Hematopoietic multipotent progenitor cell (in vitro differentiated cells): ENCODE measurements at places on chromosomes 13 and 19. TPM values are rescaled to one million over a fixed set of nuclear protein-coding genes. Genes with fewer than 3 reads are reported as not detected.
A peak's percentile ranks its signal among the peaks of the same experiment; 100 is the strongest.

DNA sequence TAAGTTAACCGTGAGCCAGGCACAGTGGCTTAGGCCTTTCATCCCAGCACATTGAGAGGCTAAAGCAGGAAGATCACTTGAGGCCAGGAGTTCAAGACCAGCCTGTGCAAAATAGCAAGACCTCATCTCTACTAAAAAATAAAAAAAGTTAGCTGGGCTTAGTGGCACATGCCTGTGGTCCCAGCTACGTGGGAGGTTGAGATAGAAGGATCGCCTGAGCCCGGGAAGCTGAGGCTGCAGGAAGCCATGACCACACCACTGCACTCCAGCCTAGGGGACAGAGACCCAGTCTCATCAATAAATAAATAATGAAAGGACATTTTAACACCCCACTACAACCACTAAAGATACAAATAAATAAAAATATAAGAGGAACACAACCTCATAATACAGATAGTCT lies 21.6 kb downstream of the LSM14A start:
- DNase-seq, result no peak

GRCh38 chr13:73473016-73473415 lies 414.2 kb downstream of the KLF5 start:
- no peak for DNase-seq

GRCh38 chr19:47614021-47614295 lies 5.0 kb downstream of the BICRA start:
- DNase-seq, result no peak

- no peak for DNase-seq
Observed at GRCh38 chr13:95652821-95653220, 8.3 kb upstream of the DZIP1 start.

GRCh38 chr13:107968470-107968869 lies 246.9 kb downstream of the LIG4 start:
- DNase-seq, result no peak

DNA sequence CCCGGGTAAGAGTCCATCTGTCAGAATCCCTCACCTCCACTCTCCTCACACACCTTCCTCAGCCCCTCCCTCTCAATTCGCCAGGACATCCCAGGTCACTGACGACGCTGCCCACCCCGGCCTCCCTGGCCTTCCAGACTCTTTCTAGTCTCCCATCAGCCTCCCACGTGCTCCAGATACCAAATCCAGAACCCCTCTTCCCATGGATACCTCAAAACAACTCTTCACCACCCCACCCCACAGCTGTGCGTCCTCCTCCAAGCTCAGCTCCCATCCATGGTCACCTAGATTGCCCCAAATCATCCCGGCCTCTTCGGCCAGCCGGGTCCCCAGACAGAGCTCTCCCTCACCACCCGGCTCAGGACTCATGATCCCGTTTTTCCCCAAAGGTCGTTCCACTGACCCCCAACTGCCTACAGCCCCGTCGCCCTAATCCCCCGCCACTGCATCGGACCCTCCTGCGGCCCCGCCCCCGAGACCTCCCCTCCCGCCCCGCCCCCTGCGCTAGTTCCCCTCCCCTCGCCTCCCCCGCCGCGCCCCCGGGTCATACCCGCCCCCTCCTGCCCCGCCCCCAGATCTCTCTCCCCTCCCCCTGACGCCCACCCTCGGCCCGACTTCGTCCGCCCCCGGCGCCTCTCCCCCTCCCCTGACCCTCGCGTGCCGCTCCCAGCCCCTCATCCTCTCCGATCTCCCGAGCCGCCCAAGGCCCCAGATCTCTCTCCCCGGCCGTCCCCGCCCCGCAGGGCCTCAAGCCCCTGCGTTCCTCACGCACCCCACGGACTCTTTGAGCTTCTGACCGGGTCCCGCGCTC lies 546 bp downstream of the UBXN6 start:
- peak; percentile 62 for DNase-seq

DNA sequence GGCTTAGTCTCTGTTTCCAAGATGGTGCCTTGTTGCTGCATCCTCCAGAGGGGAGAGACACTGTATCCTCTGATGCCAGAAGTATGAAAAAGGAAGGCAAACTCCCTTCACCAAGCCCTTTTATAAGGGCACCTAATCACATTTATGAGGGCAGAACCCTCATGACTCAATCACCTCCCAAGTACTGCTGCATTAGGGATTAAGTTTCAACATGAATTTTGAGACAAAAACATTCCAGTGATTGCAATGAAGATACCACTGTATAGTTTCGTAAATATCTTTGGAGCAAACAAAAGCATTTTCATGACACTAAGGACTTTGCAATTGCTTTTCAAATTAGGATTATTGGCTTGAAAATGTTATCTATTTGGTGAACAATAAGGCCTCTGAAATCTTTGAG lies 63.8 kb downstream of the RNF17 start:
- DNase-seq, result no peak

GRCh38 chr19:8131517-8131916 lies 17.9 kb downstream of the FBN3 start:
- no peak for DNase-seq

GRCh38 chr13:76048131-76048530 lies 412.0 kb downstream of the LMO7 start:
- no peak for DNase-seq

DNA sequence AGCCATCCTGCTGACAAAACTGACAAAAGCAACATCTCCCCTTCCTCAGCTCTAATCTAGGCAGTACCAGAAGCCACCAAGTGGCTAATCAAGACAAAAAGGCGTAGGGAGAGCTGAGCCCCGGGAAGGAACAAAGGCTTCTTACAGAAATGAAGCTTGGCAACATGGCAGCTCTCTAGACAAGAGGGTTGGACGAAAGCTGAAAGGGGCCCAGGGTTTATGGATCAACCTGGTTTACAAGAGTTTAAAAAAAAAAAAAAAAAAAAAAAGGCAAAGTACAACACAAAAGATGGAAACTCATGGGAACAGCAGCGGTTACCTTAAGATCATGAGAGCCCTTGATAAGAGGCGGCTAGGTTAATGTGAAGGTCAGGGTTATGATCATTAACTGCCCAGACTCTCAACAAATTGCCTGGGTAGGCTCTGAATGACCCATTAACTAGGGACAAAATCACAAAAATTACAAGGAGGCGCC lies 14.0 kb downstream of the ZC3H4 start:
- DNase-seq, result no peak

DNA sequence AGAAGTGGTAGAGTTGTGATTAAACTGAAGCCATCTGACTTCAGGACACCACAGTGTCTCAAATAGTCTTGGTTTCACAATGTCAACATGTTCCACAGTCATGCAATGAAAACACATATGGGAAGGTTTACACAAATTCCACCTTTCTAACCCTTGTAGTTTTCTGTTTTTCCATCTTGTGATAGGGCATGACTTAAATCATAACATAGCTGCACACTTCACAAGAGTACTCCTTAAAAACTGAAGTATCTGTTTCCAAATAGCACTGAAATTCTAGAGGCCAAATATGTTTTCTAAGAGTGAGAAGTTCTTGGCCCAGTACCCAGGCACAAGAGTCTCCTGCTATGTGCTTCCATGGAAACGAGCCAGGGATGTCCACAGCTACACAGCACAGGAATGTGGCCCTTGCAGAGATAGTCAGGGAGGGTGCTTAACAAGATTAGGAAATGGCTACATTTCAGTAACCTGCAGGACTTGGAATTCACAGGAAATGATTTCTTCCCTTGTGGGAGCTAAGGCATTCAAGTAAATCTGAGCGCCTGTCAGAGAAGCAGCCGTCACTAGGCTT lies 269.1 kb downstream of the NDFIP2 start:
- no peak for DNase-seq

DNA sequence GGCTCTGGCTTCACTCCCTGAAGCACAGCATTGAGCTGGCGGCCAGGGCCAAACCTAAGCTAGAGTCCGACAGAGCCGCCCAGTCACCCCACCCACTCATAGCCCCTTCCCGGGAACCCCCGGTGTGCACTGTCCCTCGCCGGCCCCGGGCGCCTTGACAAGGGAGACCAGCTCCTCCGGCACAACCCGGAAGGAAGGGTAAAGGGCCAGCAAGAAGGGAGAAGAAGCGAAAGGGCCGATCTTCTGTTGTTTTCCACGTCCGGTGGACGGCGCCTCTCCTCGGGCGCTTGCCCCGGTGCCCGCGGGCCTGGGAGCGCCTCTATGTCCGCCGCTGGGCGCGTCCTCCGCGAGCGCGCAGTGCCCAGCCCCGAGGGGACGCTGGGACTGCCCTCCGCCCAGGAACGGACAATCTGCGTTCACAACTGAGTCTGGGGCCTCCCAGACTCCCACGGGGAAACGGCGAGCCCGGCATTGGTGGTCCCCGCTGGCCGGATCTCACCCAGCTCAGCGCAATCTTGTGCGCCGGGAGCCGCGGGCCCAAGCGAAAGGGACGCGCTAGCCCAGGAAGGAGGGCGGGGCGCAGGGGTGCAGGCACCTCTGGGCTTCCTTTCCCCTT lies 172.5 kb upstream of the MIR17HG start:
- no peak for DNase-seq

DNA sequence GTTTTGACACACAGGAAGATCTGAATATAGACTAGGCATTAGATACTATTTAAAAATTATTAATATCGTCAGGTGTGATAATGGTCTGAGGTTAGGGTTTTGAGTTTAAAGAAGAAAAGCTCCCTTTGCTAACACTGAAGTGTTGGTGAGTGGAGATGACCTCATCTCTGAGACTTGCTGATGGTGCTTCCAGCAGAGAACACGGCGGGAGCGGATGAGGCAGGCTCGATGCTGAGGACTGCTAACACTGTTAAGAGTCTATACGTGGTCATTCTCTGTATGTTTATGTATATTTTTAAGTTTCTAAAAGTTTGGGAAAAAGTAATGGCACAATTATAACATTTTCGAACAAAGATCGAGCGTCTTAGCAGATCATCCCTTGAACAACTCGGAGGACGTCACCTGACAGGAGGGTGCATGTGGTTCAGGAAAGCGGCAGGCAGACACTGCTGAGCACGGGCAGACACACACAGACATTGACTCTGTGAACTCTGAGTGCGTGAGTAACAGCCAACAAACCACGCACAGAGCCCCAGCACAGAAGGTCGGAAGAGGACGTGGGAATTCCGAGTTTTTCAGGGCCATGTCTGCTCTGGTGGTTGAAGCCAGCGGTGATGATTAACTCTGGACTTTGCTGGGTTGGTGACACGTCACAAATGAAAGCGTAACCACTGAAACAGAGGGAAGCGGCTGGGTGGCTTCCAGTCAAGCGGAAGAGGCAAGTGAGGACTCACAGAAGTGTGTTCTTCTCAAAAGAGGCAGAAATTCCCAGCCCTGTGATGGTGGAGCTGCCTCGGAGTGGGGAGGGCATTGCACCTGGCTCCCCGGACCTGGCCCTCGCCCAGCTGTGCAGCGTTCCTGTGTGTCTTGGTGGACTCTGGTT lies 91.9 kb upstream of the TEX29 start:
- DNase-seq, result no peak

GRCh38 chr13:21240586-21240985 lies 64.1 kb downstream of the MRPL57 start:
- no peak for DNase-seq

DNA sequence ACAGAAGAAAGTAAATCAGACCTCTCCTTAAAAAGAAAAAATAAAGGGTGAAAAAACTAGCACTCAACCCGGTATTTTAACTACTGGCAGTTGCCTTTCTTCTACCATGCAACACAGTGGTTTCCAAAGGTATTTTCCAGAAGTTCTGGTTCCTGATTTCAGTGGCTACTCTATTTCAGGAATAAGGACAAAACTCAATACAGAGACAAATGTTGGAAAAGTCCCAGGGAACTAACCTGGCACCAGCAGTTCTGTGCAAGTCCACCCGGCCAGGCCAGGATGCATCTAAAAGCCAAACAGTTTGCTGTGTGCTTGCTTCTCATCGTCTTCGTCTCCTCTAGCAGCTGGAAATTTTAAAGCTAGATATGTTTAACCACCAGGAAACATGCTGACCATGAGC lies 52.5 kb downstream of the FOXO1 start:
- no peak for DNase-seq

GRCh38 chr13:79289571-79289970 lies 116.5 kb downstream of the RBM26 start:
- no peak for DNase-seq

GRCh38 chr19:13284929-13285928 lies 135.0 kb downstream of the IER2 start:
- no peak for DNase-seq

DNA sequence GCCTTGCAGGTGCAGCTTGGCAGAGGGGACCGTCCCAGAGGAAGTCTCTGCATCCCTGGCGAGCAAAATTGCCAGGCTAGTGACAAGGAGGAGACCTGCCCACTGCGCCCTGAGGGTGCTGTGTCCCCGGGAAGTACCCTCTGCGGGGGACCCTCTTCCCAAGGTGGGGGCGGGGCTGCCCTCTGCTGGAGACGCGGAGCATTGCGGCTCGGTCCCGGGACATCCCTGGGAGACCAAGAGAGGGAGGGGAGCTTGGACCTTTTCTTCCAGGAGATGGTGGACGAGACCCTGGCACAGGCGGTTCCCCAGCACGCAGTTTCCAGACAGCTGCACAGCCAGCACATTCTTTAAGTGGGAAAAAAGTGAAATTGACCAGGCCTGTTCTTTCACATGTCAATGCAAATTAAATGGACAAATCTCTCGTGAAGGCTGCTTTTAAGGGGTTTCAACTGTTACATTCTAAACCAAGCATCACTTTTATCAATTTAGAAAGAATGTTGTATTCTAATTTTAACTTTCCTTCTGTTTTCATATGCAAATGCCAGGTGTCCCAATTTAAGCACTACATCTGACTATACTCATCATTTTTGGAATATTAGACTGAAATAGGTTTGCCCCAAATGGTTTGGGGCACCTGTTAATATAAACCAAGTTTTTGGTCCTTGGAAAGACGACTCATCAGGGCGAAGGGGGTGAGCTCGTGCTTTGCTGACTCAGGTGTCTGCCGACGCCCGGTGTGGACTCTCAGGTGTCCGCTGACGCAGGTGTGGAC lies 60.7 kb downstream of the MCF2L start:
- peak; percentile 56 for DNase-seq

DNA sequence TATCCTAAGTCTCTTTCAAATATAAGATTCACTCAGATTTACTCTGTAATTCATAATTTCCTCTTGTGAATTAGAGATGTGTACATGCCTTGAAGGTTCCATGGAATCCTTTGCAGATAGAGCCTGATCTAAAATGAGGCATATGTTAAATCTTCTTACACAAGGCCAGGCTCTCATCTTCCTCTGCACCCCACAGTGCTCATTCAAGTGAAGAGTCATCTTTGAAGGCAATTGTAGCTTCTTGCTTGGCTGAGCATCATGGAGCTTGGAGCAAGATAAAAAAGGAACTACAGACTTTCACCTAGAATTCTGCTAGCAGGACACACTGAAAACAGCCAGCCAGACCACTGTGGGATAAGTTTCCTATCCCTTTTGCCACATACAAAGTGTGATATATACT lies 566.4 kb downstream of the PCDH9 start:
- no peak for DNase-seq

DNA sequence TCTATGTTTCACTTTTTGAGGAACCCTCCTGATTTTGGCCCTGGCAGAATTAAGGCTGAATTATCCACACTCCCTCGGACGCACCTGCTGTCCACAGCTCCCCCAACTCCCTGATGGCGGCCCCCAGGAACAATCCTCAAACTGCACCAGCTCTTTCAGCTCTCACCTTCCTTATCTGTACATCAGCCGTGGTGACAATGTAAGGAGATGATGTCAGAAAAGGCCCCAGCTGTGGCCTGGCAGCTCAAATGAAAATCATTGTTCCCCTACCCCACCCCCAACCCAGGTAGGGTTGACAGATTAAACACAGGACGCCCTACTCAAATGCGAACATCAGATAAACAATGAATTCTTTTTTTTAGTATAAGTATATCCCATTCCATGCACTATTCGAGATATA lies 35.0 kb upstream of the KLF2 start:
- no peak for DNase-seq

Gene CCNA1
- total RNA-seq, result 0.81 TPM

Gene TNFAIP8L1
- 19.4 TPM for total RNA-seq

Gene C1QTNF9
- under 0.01 TPM for total RNA-seq

Gene WASF3
- 0.81 TPM for total RNA-seq

Gene EFNB2
- 0.81 TPM for total RNA-seq

Gene CYSLTR2
- 9.7 TPM for total RNA-seq

Gene CEACAM19
- 1.6 TPM for total RNA-seq

Gene ZNF699
- 12.4 TPM for total RNA-seq
